ENCODE measurements at places on chromosomes 6 and 20.

DNA sequence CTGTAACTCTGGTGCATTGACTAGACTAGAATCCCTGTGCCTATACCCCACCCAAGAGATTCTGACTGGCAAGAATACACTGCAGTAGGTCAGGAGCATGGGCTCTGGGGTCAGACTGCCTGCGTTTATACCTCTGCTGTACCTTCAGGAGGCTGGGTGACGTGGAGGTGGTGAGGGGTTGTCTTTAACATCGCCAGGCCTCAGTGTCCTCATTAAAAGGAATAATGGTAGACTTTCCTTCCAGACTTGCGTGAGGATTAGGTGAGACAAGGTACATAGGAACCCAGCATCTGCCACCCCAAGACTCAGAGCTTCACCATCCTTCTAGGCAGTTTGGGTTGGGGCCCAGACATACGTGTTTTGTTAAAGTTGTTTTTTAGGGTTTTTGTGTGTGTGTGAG is 44.3 kb downstream of the TM9SF4 start:
- no peak for DNase-seq

DNA sequence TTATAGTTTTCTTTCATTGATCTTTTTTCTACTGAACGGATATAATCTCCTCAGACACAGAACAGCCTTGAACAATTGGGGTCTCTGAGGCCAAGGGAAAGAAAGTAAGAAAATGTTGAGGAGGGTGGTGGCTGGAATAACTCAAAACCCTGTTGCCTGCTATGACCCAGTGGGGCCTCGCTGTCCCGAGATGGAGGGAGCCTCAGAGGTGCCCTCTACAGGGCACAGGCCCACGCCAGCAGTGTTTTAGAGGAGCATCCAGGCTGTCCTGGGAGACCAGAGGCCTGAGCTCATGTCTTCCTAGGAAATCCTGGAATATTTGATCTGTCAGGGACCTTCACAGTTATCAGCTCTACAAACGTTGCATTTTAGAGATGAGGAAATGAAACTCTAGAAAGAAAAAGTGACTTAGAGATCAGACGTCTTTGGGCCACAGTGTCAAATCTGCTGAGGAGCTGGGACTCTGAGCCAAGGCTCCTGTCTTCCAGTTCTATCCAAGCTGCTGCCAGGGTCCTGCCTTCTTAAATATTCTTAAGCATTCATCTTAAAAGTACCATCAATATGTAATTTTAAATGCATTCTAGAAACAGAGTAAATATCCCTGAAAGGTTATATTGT is 26.3 kb downstream of the ALDH5A1 start:
- DNase-seq: no peak

- no peak for DNase-seq
Observed at GRCh38 chr6:152356662-152357061, 280.5 kb downstream of the SYNE1 start.

- no peak for DNase-seq
Observed at GRCh38 chr6:90948540-90948939, 361.7 kb upstream of the MAP3K7 start.
